ENCODE measurements at places on chromosomes 16 and 17.

GRCh38 chr16:64180136-64180900, 941.5 kb downstream of the CDH11 start:
- DNase-seq = no peak

GRCh38 chr17:19470530-19471261, 59.7 kb downstream of the RNF112 start:
- DNase-seq = no peak

DNA sequence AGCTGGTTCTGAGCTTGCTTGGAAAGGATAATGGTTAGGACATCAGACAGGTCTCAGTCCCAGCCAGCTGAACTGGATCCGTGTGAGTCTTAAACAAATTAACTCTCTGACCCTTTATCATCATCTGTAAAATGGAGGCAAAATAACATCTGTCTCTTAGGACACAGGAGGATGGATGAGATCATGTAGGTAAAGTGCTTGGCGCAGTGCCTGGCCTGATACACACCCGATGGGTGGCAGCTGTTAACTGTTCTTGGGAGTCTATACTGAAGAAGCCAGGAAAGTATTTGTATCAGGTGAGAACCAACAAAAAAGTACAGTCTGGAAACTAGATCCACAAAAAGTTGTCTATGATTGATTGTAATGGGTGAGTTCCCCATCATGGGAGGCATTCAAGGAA, 188.6 kb downstream of the C16orf78 start:
- no peak for DNase-seq

DNA sequence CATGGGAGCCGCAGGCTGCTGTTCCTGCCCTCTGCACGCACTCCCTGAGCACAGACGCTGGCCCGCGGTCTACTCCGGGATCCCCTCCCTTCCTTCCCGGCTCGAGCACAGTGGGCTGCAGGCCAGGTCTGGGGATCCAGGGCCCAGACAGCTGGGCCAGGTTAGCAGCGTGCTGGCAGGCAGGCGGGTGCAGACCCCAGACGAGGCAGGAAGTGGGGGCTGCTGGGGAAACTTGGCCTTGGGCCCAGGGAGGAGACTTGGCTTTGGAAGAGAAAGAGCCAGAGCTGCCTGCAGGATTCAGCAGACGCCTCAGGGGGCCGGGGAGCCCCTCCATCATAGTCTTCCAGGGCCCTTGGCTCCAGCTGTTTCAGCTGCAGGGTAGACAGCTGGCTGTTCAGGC, 30.2 kb upstream of the ABCC3 start:
- DNase-seq = no peak

GRCh38 chr17:82154881-82155331, 56.9 kb upstream of the FASN start:
- no peak for DNase-seq

DNA sequence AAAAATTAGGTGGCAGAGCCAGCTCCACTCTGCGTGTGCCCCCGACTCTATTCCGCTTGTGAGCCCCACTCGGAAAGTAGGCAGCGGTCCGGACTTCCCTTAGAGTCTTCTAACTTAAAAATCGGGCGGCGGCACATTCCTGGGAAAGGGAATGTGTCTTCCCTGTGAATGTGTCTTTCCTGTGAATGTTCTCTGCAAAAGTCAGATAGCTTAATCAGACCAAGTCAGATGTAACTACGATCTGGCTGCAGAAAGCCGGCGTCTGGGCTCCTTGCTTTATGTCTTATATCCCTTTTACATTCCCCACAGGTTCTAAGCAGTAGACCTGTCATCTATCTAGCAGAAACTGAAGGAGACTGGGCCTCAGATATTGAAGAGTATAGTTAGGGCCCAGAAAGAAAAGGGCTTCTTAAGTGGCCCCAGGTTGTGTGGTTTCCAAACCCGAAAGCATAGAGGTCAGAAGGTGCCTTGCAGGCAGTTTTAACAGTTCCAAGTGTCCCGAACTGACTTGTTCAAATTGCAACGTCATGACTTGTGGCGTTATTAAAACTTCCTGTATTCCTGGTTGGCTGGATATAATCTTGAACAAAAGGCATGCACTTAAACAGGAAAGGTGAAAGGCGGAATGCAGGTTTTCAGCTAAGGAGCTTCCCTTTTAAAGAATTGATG, 601 bp downstream of the PHKB start:
- peak; percentile 48 for DNase-seq

DNA sequence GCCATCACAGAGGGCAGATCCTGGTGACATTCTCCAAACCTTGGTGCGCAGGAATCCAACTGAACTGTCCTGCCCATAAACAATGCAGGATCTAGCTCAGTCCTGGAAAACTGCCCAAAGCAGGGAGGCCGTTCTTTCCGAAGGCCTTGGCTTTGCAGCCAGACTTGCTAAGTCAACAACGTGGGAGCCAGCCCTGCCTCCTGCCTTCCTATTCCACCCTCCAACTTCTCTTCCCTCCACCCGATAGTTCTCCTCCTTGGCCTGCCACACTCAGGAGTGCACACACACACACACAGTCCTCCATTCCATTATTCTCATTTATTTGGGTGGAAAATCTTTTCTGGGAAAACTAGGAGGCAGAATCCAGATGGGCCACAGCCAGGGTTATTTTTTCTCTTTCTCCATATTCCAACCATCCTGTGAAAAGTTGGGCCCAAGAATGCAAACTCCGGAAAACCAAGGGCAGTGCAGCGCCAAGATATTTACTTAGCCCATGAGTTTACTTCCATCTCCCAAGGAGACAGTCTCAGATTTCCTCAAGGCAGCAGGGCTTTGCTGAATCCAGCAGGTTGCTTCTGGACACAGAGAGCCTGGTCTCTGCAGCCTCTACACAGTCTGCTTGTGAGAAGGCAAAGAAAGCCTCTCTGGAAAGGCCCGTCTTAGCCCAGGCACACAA, 15.8 kb downstream of the COPRS start:
- no peak for DNase-seq

GRCh38 chr16:27739606-27740357, 189.8 kb downstream of the KATNIP start:
- DNase-seq = no peak
